Activated CD4-positive, alpha-beta T cell treated with anti-CD3 and anti-CD28 coated beads for 1 hour (primary cell): ENCODE measurements at places on chromosomes 3 and 15.

GRCh38 chr3:851098-851790 lies 241.6 kb upstream of the CNTN6 start:
- no peak for DNase-seq

DNA sequence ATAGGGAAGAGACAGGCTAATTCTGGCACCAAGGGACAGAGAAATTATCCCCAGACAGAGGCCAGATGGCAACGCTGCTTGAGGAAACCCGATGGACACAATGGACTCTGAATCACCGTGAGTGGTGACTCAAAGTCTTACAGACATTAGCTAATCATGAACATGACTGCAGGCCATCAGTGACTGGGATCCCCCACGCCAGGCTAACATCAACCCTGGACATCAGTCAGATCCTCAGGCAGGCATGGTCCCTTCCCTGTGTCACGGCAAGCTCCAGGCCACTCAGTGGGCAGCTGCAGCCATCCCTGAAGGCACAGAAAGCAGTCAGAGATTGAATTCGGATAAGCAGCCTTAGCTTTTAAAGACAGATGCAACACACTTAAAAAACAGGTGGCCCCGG lies 23.8 kb upstream of the OXTR start:
- DNase-seq: no peak

DNA sequence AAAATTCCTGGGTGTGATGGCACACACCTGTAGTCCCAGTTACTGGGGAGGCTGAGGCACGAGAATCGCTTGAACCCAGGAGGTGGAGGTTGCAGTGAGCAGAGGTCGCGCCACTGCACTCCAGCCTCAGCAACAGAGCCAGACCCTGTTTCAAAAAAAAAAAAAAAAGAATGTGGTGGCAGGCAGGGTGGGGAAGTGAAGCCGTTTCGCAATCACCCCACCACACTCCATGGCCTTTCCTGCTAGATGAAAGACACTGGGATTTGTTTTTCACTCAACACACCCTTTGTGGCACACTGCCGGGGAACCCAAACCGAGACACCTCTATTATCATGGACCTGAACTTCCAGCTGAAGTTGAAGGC lies 172.4 kb upstream of the IQSEC1 start:
- DNase-seq: no peak

DNA sequence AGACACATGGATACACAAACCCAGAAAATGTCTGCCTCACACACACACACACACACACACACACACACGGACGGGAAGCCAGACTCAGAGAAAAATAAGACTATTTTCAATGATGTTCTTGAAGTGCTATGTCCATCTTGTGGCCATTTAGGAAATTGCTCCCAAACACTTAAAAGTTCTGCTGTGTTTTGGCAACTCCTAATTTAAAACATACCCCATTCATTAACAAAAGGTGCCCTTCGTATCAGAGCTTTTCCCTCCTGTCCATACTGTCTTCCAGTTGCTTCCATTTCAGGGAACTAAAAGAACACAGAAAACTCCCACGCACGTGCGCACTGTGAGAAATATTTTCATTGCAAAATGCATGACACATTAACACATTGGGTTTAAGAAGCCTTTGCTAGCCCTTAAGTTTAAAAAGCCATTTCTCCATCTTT lies 44.6 kb downstream of the SLC12A1 start:
- no peak for DNase-seq

- no peak for DNase-seq
These were observed 98.9 kb upstream of the POU1F1 start for GRCh38 chr3:87375231-87375682.

- no peak for DNase-seq
These were observed 4.1 kb upstream of the COX17 start for GRCh38 chr3:119681279-119681678.

DNA sequence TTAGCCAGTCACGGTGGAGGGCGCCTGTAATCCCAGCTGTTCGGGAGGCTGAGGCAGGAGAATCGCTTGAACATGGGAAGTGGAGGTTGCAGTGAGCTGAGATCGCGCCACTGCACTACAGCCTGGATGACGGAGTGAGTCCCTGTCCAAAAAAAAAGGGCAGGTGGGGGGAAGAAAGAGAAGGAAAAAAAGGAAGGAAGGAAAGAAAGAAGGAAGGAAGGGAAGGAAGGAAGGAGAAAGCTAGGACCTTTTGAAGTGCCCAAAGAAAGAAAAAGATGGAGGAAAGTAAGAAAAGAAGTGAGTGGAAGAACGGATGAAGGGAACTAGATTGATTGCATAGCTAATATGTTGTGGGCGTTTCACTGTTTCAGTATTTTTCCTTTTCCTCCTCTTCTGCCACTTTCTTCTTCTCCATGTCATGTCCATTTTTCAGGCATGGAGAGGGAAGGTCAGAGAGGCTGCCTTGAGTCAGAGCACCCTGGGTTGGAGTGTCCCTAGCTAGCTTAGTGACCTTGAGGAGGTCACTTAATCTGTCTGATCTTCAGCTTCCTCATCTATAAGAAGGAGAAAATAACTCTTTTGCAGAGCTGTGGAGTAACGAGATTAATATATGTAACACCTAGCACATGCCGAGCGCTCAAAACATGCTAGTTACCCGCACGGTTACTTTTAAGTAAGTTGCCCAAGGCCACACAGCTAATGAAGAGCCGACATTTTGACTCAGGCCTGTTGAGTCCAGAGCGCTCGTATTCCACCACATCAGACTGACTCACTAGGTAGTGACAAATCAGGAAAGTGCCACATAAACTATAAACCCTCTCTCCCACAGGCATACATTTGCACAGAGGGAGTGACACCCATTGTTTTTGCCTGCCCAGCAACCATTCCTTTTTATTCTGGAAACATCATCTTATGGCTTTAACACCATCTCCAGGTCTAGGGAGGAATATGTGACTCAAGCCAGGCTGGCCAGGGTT lies 42.2 kb downstream of the BHLHE40 start:
- no peak for DNase-seq

DNA sequence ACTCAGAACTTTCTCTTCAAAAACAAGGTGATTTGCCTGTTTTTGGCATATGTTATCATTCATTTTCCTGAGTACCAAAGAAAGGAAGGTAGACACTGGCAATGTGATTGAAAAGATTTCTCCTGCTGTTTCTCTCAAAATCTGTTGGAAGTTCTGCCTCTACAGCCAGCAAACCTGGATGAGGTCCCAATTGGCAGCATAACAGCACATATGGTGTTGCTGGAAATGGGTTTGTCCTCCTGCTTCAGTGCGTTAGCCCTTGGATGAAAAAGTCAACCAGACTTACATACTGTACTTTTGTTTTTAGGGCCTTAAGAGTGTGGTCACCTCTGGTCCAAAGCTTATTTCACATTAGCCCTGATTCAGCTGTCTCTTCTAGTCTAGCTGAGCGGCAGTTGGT lies 237.6 kb upstream of the MME start:
- DNase-seq: no peak

DNA sequence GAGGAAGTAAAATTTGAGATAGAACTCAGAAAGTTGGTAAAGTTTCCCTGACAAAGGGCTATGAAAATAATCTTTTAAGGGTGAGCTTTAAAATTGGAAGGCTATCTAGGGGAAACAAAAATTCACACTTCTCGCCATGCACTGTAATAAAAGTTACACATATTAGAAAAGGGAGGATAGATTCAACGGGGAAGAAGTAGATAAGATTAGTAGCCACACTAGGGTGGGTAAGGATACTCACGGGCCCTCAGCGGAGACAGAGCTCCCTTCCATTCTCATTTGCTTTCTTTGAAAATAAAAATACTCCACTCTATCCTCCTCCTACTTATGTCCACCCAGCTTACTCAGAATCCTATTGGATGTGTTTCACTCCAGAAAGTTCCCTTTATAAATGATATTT lies 691.3 kb upstream of the NR2F2 start:
- no peak for DNase-seq

DNA sequence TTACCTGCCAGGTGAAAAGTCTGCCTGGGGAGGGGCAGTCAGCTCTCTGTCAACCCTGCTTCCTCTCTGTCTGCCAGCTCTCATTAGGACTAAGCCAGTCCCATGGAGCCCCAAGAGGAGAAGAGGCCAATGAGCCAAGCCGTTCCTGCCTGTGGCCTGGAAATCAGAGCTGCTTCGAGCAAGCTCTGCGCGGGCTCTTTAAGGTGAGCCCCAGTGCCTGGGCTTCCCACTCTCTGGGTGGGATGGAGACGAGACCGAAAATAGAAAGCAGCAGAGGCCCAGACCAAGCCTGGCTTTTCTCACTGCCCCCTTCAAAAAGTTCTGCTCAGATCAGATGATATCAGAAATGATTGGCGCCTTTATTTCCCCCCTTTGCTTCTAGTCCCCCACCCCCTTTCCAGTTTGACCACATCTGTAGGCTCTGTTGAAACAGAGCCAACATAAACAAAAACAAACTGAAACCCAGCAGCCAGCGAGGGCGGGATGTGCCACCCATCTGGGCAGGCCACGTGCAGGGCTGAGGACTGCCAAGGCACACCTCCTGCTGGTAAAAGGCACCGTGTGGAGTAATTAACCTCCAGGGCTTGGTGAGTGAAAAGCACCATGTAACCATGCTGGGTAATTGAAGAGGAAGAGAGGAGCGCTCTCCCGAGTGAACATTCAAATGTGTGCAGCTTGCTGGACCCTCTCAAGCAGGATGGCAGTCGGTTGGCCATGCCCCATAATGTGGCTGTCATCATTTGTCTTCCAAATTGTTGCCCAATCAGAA lies 471.0 kb upstream of the PROK2 start:
- DNase-seq: no peak

GRCh38 chr15:42253300-42253699 lies 19.7 kb upstream of the GANC start:
- no peak for DNase-seq

DNA sequence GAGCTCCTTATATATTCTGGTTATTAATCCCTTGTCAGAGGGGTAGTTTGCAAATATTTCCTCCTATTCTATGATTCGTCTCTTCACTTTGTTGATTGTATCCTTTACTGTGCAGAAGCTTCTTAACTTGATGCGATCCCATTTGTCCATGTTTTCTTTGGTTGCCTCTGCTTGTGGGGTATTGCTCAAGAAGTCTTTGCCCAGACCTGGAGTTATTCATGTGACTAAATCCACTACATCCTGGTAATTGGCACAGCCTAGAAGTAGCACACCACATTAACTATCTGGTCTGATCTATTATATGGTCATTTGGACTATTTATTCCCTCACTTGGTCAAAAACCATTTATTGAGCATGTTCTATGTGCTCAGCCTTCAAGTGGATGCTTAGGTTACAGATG lies 164.8 kb upstream of the ATP11B start:
- no peak for DNase-seq
